Stimulated activated CD8-positive, alpha-beta memory T cell treated with anti-CD3 and anti-CD28 coated beads, Interleukin-4, amount 100 ng/mL, for 24 hours (primary cell): ENCODE measurements at places on chromosomes 12 and 14.

- no peak for DNase-seq
Observed at GRCh38 chr12:15756822-15757221, 32.4 kb downstream of the EPS8 start.

- DNase-seq: no peak
Observed at GRCh38 chr12:99367181-99367580, 280.4 kb upstream of the GARIN6 start.

DNA sequence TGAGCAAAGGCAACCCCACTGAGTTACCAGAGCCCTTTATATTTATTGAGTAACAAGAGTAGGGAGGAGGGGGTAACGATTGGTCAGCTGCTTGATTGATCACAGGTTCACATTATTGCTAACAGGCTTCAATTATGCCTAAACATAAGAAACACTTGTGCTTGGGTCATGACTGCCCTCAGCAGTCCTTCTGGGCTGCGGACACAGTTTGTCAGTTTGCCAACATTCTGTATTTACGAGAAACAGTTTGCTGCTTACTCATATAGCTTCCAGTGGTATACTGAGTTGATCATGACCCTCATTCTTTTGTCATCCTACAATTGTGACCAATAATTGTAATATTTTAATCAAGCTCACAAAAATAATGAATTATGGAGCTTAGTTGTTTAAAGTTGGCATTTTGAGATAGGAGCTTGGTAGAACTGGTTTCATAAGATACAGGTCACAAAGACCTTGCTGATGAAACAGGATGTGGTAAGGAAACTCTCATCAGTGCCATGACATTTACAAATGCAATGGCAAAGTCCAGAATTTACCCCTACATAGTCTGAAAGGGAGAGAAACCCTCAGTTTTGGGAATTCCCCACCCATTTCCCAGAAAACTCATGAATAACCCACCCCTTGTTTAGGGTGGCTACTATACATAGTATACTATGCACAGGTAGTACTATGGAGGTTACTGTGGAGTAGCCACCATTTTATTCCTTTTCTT is 1421.0 kb upstream of the FLRT2 start:
- DNase-seq: no peak

DNA sequence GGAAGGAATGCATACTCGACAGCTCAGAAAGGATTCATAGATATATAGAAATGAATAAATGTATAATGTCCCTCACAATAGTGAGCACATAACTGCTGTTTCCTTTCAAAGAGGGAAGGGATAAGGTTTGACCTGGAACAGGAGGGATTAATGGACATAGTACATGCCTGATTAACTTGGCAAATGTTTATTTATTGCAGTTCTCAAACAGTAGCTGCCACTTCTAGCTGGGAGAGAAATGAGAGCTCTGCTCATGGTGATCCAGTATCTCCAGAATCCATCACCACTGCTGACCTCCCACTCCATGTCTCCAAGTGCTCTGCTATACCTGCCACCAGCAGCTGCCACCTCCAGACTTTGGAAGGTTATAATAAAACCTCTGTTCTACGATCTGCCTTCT is 108.1 kb downstream of the LRIG3 start:
- no peak for DNase-seq

GRCh38 chr12:124093297-124093696 is 120.3 kb downstream of the ZNF664 start:
- DNase-seq: no peak

GRCh38 chr14:21822109-21822508 is 148.5 kb upstream of the OR4E1 start:
- DNase-seq: no peak

GRCh38 chr14:63855281-63855680 is 2.5 kb downstream of the SYNE2 start:
- no peak for DNase-seq

- no peak for DNase-seq
Observed at GRCh38 chr12:63396135-63396534, 245.1 kb upstream of the AVPR1A start.
